ENCODE measurements at places on chromosomes 11 and 22.

- DNase-seq, result no peak
Measured at GRCh38 chr11:65773784-65774411, 6.9 kb downstream of the AP5B1 start.

GRCh38 chr11:71421392-71421950, 26.7 kb downstream of the DHCR7 start:
- DNase-seq, result no peak

DNA sequence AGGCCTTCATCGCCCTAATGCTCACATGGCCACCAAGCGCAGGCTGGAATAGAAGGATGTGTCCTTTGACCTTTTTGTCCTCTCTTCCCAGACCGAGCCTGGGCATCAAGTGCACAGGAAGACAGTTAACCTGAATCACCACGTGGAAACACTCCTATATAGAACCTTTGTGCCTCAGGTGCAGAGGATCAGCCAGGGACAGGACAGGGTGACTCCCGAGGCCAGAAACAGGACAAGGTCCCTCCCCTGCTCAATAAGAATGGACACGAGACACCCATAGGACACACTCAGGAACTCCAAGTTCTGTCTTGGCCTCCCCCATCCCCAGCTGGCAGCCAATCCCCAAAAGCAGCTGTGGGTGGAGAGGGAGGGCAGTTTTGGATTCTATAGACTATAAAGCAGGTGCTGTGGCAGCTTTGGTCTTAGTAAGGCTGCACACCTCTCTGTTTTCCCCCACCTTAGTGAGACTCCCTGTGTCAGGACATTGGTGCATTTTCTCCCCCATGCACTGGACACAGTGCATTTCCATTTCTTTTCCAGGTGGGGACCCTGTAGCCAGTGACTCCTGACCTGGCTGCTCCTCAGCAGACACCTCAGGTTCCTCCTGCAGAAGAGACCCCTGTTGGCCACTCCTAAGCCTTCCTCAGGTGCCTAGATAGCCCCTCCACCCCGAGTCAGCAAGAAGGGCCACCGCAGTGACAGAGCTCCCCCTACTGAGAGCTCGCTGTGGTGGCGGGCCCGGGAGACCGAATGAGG, 43.6 kb upstream of the POU2AF1 start:
- DNase-seq, result no peak

GRCh38 chr11:57899378-57899777, 124.3 kb upstream of the OR9Q1 start:
- no peak for DNase-seq

DNA sequence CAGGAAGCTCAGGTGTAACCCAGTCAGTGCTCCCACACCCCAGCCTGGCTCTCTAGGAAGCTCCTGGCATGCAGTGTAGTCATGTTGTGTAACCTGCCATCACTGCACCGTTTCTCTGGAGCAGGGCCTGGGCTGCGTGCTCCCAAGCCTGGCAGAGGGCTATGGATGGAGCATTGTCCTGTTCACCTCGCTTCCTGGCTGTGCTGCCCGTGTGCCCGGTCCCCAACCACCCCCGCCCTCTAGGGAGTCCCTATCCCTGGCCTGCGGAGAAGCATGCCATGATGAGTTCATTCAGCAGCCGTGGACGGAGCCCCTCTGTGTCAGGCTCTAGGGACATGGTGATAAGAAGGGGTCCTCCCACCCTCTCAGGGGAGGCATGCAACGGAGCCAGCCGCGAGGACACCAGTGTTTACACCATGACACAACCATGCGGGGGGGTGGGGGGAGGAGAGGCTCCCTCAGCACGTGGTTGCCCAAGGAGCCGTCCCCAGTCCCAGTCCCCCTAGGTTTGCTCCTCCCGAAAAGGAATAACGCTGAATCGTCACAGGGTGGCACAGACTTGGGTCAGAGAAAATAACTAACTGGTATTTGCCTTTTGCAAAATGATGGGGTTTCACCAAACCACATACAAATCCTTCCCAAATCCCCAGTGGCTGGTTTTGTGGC, 73.1 kb downstream of the FBLN1 start:
- no peak for DNase-seq

GRCh38 chr11:75420224-75421034, 12.6 kb downstream of the KLHL35 start:
- DNase-seq, result no peak

DNA sequence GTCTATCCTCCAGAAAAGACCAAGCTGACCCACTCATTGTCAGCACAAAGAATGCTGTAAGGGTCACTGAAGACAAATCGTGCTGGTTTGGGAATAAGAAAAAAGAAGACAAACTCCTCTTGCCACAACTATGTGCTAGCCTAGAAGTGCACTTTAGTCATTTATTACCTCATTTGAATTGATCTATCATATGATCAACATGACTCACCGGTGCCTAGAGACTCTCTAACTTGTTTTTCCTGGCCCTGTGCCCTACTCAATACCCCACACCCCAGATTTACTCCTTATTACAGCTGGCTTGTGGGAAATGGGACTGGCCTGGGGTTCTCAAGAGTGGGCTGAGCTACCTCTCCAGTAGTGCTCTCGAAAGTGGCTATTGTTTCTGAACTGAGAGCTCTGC, 35.9 kb upstream of the HORMAD2 start:
- no peak for DNase-seq

GRCh38 chr11:111360150-111361043, 18.7 kb downstream of the POU2AF1 start:
- DNase-seq, result no peak

GRCh38 chr11:31492320-31492913, 17.0 kb downstream of the IMMP1L start:
- DNase-seq, result no peak

- no peak for DNase-seq
Measured at GRCh38 chr22:23704829-23705228, 14.0 kb downstream of the RGL4 start.

- DNase-seq, result no peak
Measured at GRCh38 chr11:13502492-13502891, 6.7 kb upstream of the PTH start.

DNA sequence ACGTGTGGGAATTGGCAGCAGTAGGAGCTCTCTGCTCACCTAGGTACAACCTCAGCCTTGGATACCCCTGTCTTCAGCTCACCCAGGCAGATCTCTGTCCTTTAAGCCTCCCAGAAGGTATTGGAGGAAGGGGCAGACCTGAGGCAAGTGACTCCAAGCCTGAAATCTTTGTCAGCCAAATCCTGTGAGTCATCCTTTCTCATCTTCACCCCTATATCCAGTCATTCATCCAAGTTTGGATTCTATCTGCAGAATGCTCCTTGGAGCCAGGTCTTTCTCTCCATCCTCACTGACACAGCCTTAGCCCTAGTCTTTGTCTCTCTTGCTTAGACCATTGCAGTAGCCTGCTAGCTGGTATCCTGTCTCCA, 10.4 kb upstream of the THY1 start:
- DNase-seq, result no peak

- no peak for DNase-seq
Measured at GRCh38 chr11:126682590-126682989, 318.0 kb downstream of the KIRREL3 start.

GRCh38 chr11:64516226-64516625, 74.8 kb upstream of the SLC22A12 start:
- DNase-seq, result no peak

DNA sequence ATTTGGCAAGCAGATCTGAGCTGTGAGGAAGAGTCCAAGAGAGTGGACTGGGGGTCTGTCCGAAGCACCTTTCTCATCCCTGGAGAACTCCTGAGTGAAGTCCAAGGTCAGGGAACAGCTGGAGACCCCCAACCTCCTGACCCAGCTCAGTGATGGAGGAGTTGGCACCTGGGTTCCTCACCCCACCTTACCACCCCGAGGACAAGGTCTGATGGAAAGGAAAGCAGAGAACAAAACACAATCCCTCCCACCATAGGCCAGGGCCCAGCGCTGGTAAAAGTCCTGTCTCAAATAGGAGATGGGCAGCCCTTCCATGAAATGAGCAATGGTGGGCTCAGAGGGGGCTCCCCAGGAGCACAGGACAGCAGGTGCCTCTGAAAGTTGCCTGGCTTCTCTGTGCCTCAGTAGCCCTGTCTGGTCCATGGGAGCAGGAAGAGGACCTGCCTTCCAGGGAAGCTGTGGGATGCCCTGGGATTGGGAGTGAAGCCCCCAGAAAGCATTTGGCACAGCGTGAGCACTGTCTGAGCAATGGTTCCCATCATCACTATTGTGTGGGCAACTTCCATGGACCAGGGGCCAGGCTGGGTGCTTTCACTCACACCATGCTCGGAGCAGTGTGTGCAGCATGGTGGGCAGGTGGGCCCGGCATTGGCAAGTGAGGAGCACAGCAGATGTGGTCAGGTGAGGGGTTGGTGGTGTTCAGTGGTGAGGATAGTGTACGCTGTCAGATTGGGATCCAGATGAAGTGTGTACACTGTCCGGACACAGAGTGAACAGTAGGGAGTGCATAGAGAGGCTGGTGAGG, 7.5 kb downstream of the TRIM29 start:
- no peak for DNase-seq

DNA sequence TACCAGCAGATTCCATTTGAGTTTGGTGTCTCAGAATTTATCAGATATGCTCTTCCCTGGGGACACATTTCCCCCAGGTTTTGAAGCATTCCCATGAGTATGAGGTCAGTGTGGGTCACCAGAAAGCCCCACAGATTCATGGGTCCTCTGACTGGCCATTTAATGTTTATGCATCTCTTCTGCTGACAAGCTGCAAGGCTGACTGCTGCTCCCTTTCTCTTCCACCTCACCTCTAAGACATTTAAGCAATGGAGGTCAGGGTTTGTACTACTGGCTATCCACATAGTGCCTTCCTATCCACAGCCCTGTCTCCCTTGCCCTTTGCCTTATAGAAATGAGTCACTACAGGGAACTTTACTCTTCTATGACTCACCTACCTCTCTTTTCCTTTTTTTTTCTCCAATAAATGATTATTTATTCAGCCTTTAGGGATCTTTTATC, 106.0 kb upstream of the TIMP3 start:
- no peak for DNase-seq

- no peak for DNase-seq
Measured at GRCh38 chr11:123211149-123211852, 16.3 kb upstream of the CLMP start.

- no peak for DNase-seq
Measured at GRCh38 chr11:64027651-64028397, 7.9 kb upstream of the FLRT1 start.

Measured in stimulated activated CD8-positive, alpha-beta memory T cell treated with anti-CD3 and anti-CD28 coated beads, Interleukin-15, amount 100 ng/mL, for 24 hours (primary cell).